ENCODE measurements at places on chromosomes 4 and X.

DNA sequence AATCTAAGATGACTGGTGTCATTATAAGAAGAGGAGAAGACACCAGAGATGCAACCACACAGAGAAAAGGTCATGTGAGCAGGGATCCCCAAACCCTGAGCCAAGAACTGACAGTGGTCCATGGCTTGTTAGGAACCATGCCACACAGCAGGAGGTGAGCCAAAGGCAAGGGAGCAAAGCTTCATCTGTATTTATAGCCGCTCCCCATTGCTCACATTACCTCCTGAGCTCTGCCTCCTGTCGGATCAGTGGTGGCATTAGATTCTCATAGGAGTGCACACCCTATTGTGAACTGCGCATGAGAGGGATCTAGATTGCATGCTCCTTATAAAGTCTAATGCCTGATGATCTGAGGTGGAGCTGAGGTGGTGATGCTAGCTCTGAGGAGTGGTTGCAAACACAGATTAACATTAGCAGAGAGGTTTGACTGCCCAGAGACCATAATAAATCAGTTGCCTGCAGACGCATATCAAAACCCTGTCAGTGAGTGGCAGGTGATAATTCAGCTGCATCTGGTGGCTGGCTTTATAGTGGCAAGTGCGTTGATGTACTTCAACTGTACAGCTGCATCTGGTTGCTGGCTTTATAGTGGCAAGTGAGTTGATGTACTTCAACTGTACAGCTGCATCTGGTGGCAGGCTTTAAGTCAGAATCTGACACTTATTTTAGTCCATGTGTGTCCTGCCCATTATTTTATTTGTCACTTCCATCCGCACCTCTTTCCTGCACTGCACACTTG is 19.8 kb upstream of the CXCL2 start:
- peak; percentile 30 for DNase-seq

DNA sequence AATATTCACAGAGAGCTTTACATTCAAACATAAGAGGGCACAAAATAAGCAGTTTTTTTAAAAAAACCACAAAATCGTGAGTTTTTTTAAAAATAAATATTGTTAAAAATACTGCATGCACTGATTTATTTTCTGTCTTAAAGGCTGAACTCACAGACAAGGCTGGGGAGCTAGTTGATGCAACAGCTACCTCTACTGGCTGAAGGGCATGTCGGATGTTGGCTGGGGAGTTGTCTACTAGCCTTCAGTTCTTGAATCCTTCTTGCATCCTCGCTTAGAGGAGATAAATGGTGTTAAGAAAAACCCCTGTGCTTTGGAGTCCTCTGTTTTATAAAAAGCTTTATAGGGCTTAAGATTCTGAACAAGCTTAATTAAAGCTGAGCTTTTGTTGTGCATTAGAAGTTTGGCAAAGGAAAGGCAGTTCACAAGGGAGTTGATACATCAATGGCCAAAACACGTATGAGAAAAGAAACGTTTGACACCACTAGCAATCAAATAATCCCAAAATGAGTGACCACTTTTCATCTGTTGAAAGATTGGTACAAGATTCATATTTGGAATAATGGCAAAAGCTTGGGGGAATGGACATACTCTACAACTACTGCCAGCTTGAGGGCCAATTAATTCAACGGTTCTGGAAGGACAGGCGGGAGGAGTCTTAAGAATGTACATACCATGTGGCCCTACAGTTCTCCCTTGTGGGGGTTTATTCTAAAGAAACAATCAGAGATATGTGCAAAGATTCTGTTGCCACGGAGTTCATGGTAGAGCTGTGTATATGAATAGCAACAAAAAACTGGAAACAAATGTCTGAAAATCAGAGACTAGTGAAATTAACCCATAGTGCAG is 94.7 kb downstream of the SEL1L3 start:
- peak; percentile 91 for DNase-seq

DNA sequence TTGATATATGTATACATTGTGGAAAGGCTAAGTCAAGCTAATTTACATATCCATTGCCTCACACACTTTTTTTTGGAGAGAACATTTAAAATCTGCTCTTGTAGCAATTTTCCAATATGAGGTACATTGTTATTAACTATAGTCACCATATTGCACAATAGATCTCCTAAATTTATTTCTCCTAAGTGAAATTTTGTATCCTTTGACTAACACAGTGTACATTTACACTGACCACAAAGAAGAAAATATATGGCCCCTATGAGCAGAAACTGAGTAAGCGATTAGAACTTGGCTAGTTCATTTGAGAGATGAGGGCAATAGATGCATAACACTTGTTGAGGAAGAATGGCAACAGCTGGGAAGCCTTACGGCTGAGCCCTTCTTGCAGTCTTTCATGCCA is 20.3 kb upstream of the GUCY1B1 start:
- no peak for DNase-seq

DNA sequence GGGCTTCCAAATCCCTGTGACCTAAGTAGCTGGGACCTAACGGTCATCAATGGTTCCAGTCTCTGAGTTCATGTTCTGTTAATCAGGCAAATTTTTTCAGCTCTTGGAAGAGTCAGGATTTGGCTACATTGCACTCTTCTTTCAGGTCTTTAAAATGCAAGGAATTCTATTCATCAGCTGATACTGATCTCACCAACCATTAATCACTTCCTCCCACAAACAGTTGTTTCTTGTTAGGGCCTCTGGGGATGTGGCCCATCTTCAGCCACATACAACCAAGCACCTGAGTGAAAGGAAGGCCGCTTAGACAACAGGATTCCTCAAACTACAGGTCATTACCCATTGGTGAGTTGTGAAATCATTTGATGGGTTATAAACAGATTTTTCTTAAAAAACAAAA is 71.7 kb downstream of the FANCB start:
- DNase-seq: no peak

DNA sequence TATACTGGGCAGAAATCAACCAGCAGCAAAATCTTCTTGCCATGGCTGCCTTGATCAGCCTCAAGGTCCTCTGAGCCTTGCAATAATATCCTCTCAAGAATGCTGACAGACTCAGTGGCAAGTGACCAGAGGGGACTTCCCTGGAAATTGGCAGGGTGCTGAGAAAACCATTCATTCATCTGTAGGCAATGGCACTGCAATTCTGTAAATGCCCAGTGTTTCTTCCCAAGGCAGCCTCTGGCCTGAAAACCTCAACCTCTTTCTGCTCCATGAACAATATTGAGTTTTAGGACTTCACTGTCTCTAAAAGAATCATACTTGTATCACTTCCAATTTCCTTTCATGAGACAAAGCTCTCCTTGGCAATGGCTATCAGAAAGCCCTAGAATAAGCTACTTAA is 754.3 kb upstream of the TENM3 start:
- DNase-seq: no peak

DNA sequence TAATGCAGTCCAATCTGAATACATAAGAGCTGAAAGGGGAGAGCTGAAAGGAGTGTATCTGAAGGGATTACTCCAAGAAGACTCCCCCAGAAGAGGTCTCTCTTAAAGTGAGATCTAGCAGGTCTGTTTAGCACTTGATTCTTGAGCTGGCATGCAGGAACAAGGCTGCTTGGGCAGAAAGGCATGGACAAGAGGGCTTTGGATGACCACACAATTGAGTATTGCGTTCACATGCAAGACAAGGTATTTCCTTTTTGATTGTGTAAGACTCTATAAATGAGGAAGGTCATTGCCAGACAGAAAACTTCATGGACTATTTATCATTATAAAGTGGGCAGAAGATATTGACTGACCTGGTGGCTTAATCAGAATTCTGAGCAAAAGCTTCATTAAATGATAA is 145.5 kb upstream of the AFF2 start:
- DNase-seq: no peak

DNA sequence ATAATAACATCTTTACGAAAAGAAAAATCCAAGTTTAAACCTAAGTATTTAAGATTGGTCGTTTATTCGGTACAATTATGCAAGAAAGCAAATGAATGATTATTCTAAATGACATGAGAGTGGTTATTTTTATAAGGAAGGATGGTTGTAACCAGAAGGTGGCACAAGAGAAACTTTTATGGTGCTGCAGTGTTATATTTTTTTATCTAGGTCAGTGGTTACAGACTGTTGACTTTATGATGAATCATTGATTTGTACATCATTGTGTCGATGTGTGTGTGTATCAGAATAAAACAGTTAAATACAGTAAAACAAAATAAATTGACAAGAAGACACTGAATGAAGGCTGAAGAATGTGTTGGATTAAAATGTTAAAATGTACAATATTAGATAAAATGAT is 9.8 kb downstream of the DCAF8L2 start:
- no peak for DNase-seq

- no peak for DNase-seq
Observed at GRCh38 chr4:6332042-6332668, 62.5 kb downstream of the WFS1 start.

GRCh38 chr4:40493160-40493559 is 136.5 kb downstream of the RBM47 start:
- DNase-seq: no peak

- no peak for DNase-seq
Observed at GRCh38 chr4:74279716-74280115, 28.6 kb upstream of the EPGN start.

- peak; percentile 35 for DNase-seq
Observed at GRCh38 chr4:6275898-6276806, 6.5 kb downstream of the WFS1 start.

GRCh38 chrX:51395480-51395809 is 62.8 kb downstream of the NUDT10 start:
- no peak for DNase-seq

GRCh38 chrX:9310616-9311015 is 154.2 kb upstream of the TBL1X start:
- DNase-seq: no peak

GRCh38 chr4:7224001-7224400 is 31.7 kb downstream of the SORCS2 start:
- DNase-seq: no peak

GRCh38 chrX:43238461-43238945 is 417.6 kb upstream of the MAOA start:
- DNase-seq: peak; percentile 77

GRCh38 chrX:138740341-138740740 is 28.8 kb upstream of the FGF13 start:
- DNase-seq: peak; percentile 79

DNA sequence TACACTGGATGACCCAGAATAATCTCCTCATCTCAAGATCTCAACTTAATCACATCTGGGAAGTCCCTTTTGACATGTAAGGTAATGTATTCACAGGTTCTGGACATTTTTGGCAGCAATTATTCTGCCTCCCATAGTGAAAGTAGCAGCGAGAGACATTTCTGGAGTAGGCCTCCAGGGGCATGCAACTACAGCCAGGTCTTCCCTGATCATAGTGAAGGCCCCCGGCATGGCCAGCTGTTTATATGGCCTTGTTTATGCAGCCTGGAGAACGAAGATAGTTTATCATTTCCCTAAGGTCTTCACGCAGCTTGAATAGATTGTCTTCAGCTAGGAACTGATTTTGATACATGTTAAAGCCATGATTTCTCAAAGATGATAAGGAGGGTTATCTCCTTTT is 139.9 kb downstream of the RNF150 start:
- DNase-seq: no peak

DNA sequence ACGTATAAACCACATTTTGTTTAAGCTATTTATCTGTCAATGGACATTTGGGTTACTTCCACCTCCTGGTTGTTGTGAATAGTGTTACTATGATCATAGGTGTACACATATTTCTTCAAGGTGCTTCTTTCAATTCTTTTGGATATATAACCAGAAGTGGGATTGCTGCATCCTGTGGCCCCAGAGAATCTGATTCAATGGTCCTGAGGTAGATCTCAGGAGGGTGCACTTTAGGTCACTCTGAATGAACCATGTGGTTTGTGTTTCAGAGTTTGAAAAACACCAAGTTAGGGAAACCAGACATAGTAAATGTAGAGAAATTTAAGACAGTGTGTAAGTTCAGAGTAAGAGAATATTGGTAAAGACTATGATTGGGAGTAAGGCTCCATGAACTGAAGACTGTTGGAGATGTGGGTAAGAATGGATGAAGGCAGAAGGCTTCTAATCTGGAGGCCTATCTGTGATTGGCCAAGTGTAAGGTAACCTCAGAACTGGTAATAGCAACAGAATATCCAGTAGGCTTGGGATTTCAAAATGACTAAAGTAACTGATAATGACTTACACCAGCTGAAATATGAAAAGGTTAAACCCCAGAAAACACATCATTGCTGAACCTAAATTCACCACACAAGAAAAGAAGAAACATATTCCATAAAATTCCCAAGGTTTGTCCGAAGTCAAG is 236.9 kb downstream of the CAMK2D start:
- no peak for DNase-seq

- no peak for DNase-seq
Observed at GRCh38 chrX:47321823-47322371, 48.5 kb upstream of the ZNF157 start.

- DNase-seq: no peak
Observed at GRCh38 chr4:161291222-161291621, 872.6 kb downstream of the FSTL5 start.

DNA sequence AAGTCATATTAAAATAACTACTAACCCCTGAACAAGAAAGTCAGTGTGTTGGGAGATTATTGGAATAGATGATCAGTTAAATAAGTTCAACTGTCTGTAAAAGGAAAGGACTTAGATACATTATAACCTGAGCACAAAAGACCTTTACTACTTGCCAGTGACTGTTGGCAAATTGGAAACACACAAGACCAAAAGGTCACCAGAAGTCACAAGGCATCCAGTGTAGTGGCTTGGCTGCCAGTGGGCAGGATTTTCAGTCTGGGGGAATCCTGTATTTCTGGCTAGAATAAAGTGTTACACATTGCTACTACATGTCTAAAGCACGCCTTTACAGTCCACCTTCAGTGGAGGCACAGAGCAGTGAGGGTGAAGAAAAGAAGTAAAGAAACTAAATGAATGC is 108.3 kb upstream of the AR start:
- no peak for DNase-seq

DNA sequence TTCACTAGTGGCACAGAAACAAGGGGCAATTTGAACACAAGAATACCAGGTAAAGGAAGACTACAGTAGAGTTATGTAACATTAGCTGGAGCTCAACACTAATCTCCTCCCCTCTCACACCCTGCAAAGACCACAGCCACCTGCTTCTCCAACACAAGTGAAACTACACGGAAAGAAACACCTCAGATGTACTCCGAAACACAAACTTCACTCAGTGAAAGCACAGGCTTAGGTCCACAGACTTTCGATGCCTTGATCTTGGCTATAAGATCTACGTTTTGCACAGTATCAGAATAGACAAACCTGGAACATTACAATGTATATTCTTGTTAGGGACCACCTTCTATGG is 7.6 kb downstream of the ACSL1 start:
- no peak for DNase-seq

- peak; percentile 10 for DNase-seq
Observed at GRCh38 chr4:163988865-163989264, 494.4 kb downstream of the TMA16 start.

DNA sequence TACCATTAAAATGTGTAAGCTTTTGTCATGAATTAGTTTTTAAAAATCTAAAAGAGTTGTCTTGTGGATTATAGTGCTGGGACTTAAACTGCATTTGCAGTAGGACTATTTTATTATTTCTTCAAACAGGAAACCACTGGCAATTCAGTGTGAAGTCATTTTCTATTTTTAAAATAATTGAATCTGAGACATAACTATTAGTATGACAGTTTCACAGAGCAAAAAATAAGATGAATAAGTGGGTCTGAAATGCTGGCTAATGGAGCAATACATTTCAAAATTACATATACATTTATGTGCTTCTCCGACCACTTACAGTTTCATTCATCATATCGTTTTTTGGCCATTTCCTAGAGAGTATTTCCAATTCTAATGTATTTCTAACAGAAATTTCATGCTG is 75.3 kb upstream of the RAPGEF2 start:
- no peak for DNase-seq

GRCh38 chr4:159047478-159048165 is 55.3 kb upstream of the RAPGEF2 start:
- DNase-seq: no peak

GRCh38 chr4:111027526-111027925 is 404.6 kb upstream of the PITX2 start:
- no peak for DNase-seq

Data from tongue (tissue), 3 donors.